Tibial nerve (tissue), 4 donors: ENCODE measurements at places on chromosomes 4 and X. TPM values are rescaled to one million over a fixed set of nuclear protein-coding genes. Genes with fewer than 3 reads are reported as not detected.

The ZCCHC12 gene
- not detected for total RNA-seq

The POU3F4 gene
- not detected for total RNA-seq

The NPNT gene
- total RNA-seq: 15.6 TPM

The SLC25A6 gene
- 220 TPM for total RNA-seq

The TENM3 gene
- total RNA-seq: 60.5 TPM

The MXD4 gene
- 62.4 TPM for total RNA-seq

The CENPVL2 gene
- not detected for total RNA-seq

The BCORL1 gene
- total RNA-seq: 10.0 TPM

The GC gene
- total RNA-seq: not detected

The KDR gene
- total RNA-seq: 85.7 TPM

The LANCL3 gene
- total RNA-seq: 1.3 TPM

The MAGEE2 gene
- total RNA-seq: 0.39 TPM

The GRK4 gene
- 15.1 TPM for total RNA-seq

The GPR82 gene
- 0.63 TPM for total RNA-seq

The GPAT3 gene
- 7.1 TPM for total RNA-seq
